Placental pericyte (primary cell): ENCODE measurements at places on chromosomes 7 and 10. TPM values are rescaled to one million over a fixed set of nuclear protein-coding genes. Genes with fewer than 3 reads are reported as not detected.

Gene C7orf25
- 6.1 and 6.9 TPM in 2 replicates for total RNA-seq

Gene SLC39A12
- total RNA-seq: not detected in 2 replicates

Gene EN2
- not detected in 2 replicates for total RNA-seq

Gene GALNT17
- total RNA-seq: 0.14 TPM in 1 of 2 replicates, not detected in the other

Gene EPDR1
- 1.8 and 14.5 TPM in 2 replicates for total RNA-seq

Gene ABCB4
- total RNA-seq: 0.86 TPM in 1 of 2 replicates, not detected in the other

Gene AHCYL2
- total RNA-seq: 7.3 and 10.7 TPM in 2 replicates

Gene TMEM72
- total RNA-seq: not detected in 2 replicates

Gene HMX3
- not detected in 2 replicates for total RNA-seq

Gene SCIN
- total RNA-seq: 1.8 and 3.6 TPM in 2 replicates

Gene AGAP5
- total RNA-seq: 3.9 TPM in 2 replicates

Gene GIMAP7
- not detected in 2 replicates for total RNA-seq

Gene MKX
- under 0.01 and 0.14 TPM in 2 replicates for total RNA-seq

Gene ECHS1
- 49.7 and 62.7 TPM in 2 replicates for total RNA-seq

Gene SLC13A1
- total RNA-seq: not detected in 2 replicates

Gene BMPER
- 16.6 and 24.5 TPM in 2 replicates for total RNA-seq

Gene WDR37
- total RNA-seq: 13.1 and 27.1 TPM in 2 replicates

Gene IFIT1B
- total RNA-seq: not detected in 2 replicates

Gene KBTBD2
- total RNA-seq: 37.9 and 52.1 TPM in 2 replicates

Gene ADCY1
- total RNA-seq: 0.22 and 0.29 TPM in 2 replicates

Gene OPN4
- not detected in 2 replicates for total RNA-seq

Gene RAPGEF5
- total RNA-seq: 0.29 and 0.44 TPM in 2 replicates

Gene IDI2
- total RNA-seq: not detected in 2 replicates

Gene PCLO
- under 0.01 and 0.14 TPM in 2 replicates for total RNA-seq

Gene FAM131B
- total RNA-seq: 0.44 and 1.1 TPM in 2 replicates

Gene DNAJC1
- 45.2 and 94.1 TPM in 2 replicates for total RNA-seq

Gene CREB5
- 5.5 and 6.4 TPM in 2 replicates for total RNA-seq

Gene VAX1
- not detected in 2 replicates for total RNA-seq

Gene STEAP1B
- 2.2 and 8.4 TPM in 2 replicates for total RNA-seq

Gene TAS2R3
- total RNA-seq: 0.72 and 2.0 TPM in 2 replicates

Gene SCART1
- total RNA-seq: 2.1 and 3.1 TPM in 2 replicates

Gene HMX2
- not detected in 2 replicates for total RNA-seq

Gene COG5
- total RNA-seq: 27.9 and 33.0 TPM in 2 replicates

Gene APBB1IP
- 1.3 and 2.7 TPM in 2 replicates for total RNA-seq

Gene CADPS2
- total RNA-seq: 7.7 and 19.9 TPM in 2 replicates

Gene RABGEF1
- total RNA-seq: 54.3 and 69.7 TPM in 2 replicates

Gene ZMIZ1
- 25.6 and 38.2 TPM in 2 replicates for total RNA-seq

Gene VENTX
- total RNA-seq: not detected in 2 replicates

Gene DNAJC9
- 11.2 and 51.5 TPM in 2 replicates for total RNA-seq

Gene NEUROD6
- not detected in 2 replicates for total RNA-seq

Gene TMEM196
- total RNA-seq: not detected in 2 replicates

Gene RASSF4
- total RNA-seq: 3.0 and 3.7 TPM in 2 replicates

Gene H2BK1
- total RNA-seq: not detected in 2 replicates

Gene NUDT1
- total RNA-seq: 8.5 and 26.2 TPM in 2 replicates

Gene C10orf88
- 7.0 and 10.5 TPM in 2 replicates for total RNA-seq

Gene ZNF736
- 6.6 and 8.9 TPM in 2 replicates for total RNA-seq

Gene MSRB2
- 9.2 and 11.8 TPM in 2 replicates for total RNA-seq

Gene RNF148
- 0.72 and 1.5 TPM in 2 replicates for total RNA-seq

Gene PDE1C
- 0.22 and 2.0 TPM in 2 replicates for total RNA-seq

Gene NKX1-2
- total RNA-seq: not detected in 2 replicates

Gene ARPC1A
- total RNA-seq: 209 and 273 TPM in 2 replicates

Gene FZD1
- 4.4 and 20.8 TPM in 2 replicates for total RNA-seq

Gene ARHGEF35
- total RNA-seq: 0.66 and 1.1 TPM in 2 replicates
